Stimulated activated CD8-positive, alpha-beta memory T cell treated with anti-CD3 and anti-CD28 coated beads, Interleukin-2, amount 100 ng/mL, for 1 hour (primary cell): ENCODE measurements at places on chromosomes 1 and 21.

- DNase-seq, result no peak
These were observed 76.2 kb downstream of the NFIA start for GRCh38 chr1:61158591-61158990.

DNA sequence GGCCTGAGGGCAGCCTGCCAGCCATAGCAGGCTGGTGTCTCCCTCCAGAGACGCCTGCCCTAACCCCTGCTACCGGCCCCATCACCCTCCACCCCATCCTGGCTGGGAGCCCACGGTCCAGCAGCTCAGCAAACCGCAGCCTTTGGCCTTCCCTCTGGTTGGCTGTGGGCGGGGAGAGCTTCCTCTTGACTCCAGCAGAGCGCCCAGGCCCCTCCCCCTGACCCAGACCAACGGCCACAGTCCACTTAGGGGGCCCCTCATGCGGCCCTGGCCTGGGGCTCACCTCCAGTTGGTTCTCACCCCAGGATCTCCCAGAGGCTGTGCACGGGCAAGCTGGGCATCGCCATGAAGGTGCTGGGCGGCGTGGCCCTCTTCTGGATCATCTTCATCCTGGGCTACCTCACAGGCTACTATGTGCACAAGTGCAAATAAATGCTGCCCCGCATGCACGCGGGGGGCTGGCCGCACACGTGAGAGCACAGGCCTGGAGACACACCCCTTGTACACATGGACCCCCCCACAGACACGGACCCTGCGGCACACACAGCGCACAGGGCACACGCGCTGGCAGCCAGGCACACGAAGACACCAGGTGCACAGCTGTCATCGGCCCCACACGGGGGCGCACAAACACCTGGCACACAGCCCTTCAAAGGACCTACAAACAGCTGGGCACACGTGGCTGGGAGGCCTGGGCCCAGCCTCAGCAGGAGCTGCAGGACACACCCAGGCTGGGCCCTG is 3.1 kb downstream of the SMIM1 start:
- DNase-seq, result no peak

GRCh38 chr21:33541105-33541711 is 709 bp downstream of the GART start:
- DNase-seq, result no peak

- DNase-seq, result no peak
These were observed 103.0 kb downstream of the PTGS2 start for GRCh38 chr1:186577216-186577615.

GRCh38 chr1:159675046-159675445 is 39.3 kb downstream of the CRP start:
- no peak for DNase-seq

GRCh38 chr21:46184625-46185555 is 631 bp upstream of the SPATC1L start:
- DNase-seq, result peak; percentile 57

GRCh38 chr1:176208034-176208433 is 948 bp upstream of the COP1 start:
- DNase-seq, result no peak

DNA sequence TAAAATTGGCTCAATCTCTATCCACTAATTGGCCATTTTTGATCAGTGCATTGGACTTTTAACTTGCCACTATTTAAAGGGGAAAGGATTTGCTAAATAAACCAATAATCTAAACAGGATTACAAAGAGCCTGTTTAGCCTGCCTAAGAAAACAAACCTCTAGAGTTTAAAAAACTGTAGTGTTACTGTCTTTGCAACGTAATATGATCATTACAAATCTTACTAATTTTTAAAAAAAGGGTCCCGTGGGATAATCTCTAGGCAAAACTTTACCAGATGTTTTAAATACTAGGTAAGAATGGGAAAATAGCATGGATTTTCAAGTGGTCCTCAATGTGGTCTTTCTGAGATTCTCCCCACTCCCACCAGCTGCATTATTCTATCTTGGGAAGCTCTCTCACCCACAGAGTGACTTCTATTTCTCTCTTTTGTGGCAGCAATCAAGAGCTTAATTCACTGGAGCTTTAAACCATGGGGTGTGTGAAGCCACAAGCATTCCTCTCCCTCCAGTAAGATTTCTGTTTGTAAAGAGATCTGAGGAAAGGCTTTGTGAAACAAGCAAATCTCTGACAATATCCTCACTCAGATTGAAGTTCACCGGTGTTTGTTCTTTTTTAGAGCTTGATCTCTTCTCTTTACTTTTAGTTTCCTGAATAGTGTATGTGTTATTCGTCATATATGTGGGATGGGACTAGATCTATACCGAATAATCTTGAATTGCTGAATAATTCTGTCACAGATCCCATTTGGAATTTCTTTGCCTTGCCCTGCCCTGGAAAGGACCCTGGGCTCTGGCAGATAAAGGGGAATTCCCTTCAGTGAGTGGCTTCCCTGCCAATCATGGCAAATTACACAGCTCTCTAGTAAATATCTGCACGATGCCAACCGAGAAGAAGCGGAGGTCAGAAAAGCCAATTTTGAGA is 132.2 kb downstream of the TLR5 start:
- no peak for DNase-seq

- DNase-seq, result no peak
These were observed 170.4 kb downstream of the PTPRC start for GRCh38 chr1:198809247-198809646.

DNA sequence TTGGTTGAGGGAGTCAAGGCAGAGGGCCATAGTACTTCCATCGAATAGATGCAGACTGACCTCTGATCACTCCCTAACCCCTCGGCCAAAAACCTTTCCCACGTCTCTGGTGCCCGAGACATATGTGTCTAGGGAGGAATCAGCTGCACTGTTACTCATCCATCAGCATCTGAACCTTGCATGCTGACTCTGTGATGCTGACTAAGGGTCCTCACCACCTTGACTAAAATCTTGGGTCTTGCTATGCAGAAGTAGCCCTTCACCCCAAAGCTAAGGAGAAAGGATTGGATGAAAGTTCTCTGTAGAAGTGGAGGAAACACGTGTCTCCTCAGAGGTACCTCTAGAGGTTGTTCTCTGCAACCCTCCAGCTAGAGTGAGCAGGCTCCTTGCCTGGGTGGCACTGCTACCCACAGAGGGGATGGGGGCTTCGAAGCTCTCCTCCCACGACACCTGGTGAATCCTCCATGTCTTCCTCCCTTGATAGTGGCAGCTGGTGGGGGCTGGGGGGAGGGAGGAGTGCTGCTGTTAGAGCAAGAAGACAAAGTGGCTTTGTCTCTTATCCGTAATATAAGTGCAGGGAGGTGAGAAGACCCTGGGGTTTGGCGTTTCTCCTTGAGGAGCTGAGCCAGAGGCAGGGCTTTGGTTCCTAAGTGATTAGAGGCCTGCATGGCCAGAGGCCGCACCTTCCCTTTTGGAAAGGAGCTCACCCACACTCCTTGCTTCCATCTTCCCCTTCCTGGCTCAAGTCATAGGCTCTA is 45.1 kb downstream of the ATP2B4 start:
- DNase-seq, result no peak

GRCh38 chr1:41807390-41807789 is 111.3 kb downstream of the HIVEP3 start:
- DNase-seq, result no peak

- no peak for DNase-seq
These were observed 883.5 kb upstream of the ADGRL2 start for GRCh38 chr1:80917225-80917624.

DNA sequence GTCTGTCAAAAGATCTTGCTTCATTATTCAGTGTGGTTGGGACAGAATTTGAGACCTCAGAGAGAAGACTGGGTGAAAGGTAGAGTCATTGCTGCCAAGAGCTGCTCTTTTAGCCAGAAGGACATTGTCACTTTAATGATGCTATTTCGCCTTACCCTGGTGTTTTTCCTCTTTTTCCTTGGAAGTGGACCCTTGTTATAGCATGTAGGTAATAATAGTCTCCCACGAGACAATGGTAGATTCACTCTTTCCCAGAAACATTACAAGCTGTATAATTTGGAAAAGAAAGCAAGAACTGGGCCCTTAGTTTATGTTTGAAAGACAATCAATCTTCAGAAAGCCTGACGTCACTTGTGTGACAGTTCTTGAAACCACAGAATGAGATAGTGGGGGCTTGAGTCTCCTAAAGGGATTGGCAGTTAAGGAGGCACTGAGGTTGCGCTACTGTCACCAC is 3.8 kb downstream of the SERTAD4 start:
- DNase-seq, result no peak

DNA sequence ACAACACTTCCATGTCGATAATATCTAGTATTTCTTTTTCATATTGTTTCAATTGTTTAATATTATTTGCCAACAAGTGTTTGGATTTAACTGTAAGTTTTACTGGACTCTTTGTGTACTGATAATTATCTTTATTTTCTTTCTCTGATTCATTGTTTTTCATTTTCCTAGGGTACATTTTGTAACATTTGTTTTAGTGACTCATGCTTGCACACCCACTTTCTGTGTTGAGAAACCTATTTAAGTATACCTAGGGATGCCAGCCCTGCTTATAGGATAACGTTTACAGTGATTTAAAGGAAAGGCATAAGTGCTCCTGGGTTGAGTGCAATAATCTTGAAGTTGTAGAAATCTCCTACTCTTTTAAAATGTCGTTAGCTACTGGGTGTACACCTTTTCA is 1386.0 kb upstream of the ADGRL4 start:
- DNase-seq, result no peak

DNA sequence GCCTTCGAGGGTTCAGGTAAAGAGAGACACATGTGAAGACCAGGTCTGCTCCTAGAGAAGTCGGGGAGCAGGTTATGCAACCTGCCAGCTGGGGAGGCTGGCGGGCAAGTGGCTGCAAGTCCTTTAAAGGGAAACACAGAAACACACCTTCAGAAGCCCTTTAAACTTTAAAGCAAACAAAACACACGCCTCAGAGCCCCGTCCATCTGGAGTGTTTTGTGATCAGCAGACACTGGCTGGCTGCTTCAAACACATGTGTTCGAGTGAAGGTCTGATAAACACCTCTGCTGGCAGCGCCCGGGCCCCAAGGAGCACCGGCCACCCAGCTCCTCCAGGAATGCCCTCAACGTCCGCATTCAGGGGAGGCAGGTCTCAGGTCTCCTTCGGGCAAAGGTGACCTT is 15.2 kb downstream of the RIPK4 start:
- DNase-seq, result no peak

GRCh38 chr21:34999397-34999941 is 49.6 kb downstream of the RUNX1 start:
- DNase-seq, result no peak

GRCh38 chr1:32345289-32345827 is 9.3 kb upstream of the MARCKSL1 start:
- no peak for DNase-seq

GRCh38 chr21:45644041-45644906 is 749 bp downstream of the PCBP3 start:
- no peak for DNase-seq

GRCh38 chr21:41250519-41250918 is 66.1 kb upstream of the FAM3B start:
- DNase-seq, result no peak

DNA sequence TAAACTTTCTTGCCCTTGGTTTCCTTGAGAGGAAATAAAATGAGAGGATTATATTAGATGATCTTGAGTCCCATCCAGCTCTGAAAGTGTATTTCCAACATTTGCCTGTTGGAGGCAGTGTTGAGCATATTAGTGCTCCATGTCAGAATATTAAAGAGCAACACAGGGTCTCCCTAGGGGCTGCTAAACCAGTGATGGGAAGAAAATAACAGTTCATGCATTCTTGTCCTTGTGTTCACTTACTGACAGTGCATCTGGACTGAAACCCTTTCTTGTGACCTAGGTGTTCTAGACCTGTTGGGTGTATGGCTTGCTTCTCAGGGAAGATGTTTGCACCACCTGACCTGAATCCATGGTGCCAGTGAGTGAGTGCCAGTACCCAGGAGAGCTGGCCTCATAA is 124.7 kb upstream of the KIAA0040 start:
- no peak for DNase-seq

GRCh38 chr1:88802404-88802803 is 89.0 kb downstream of the GTF2B start:
- no peak for DNase-seq

DNA sequence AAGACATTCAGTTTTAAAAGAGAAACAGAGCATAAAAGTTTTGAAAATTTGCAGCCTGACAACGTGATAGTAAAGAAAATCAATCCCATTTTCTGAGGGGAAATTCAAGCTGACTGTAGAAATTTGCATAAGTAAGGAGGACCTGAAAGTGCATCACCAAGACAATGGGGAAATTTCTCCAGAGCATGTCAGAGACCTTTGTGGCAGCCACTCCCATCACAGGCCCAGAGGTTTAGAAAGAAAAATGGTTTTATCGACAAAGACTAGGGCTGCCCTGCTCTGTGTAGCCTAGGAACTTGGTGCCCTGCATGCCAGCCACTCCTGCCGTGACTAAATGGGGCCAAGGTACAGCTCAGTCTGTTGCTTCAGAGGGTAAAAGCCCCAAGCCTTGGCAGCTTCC is 1640.2 kb upstream of the PRMT6 start:
- DNase-seq, result no peak

DNA sequence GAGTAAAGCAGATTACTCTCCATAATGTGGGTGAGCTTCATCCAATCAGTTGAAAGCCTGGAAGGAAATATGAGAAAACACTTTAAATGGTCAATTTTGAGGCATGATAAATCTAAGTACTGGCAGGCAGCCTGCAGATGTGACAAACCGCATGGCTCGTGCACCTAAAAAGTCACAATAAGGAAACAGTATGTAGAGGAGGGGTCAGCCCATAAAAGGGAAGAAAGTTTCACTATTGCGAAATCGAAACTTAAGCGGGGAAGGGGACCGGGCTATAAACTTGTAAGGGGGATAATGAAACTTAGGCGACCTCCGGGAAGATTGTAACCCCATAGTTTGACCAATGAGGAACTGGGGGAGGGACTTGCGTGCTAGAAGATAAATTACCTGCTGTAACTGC is 109.8 kb downstream of the PLPPR4 start:
- no peak for DNase-seq

DNA sequence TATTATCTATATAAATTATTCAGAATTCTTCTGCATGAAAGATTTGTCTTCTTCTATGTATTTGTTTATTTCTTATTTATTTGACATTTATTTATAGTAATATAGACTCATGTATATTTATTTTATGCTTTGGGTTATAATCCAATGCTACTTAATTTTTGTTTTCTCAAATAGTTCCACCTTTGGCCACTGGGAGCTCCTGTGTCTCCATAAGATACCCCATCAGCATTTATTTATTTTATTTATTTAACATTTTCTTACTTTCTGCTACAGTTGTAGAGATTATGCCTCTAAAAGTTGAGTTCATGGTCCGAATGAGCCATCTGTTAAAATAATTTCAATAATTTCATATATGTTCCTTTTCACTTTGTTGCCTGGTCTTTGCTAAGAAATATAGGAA is 289.4 kb downstream of the ADGRL2 start:
- DNase-seq, result no peak

DNA sequence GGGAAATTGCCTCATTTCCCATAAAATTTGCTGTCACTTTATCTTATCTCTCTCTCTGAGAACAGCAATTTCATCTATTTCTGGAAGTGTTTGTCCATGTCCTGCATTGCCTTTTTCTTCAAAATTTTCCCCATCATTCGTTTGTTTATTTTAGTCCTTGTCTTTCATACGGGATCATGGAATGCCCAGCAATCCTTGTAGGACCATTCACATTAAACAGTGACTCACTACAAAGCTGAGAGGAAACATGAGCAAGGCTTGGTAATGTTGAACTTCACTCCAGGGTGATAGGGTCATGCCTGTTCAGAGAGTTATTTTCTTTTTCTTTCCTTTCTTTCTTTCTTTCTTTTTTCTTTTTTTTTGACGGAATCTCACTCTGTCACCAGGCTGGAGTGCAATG is 32.2 kb upstream of the HNRNPU start:
- DNase-seq, result no peak
